Pericardium fibroblast (primary cell): ENCODE measurements at places on chromosomes 12 and 14. TPM values are rescaled to one million over a fixed set of nuclear protein-coding genes. Genes with fewer than 3 reads are reported as not detected.

Gene CEP170B
- 5.4 and 12.4 TPM in 2 replicates for total RNA-seq

Gene ALDH1L2
- total RNA-seq = 65.1 and 85.1 TPM in 2 replicates

Gene MANSC1
- total RNA-seq = 4.1 and 10.0 TPM in 2 replicates

Gene KRT71
- total RNA-seq = not detected in 2 replicates

Gene CPNE6
- total RNA-seq = not detected in 2 replicates

Gene CCER1
- not detected in 2 replicates for total RNA-seq

Gene ANKLE2
- 30.8 and 33.8 TPM in 2 replicates for total RNA-seq

Gene ADAM20
- total RNA-seq = 0.17 TPM in 1 of 2 replicates, not detected in the other

Gene C1R
- 586 and 850 TPM in 2 replicates for total RNA-seq

Gene CCND2
- total RNA-seq = 23.9 and 92.3 TPM in 2 replicates

Gene RTL1
- not detected in 2 replicates for total RNA-seq

Gene GLT1D1
- total RNA-seq = not detected in 2 replicates

Gene GLS2
- not detected in 2 replicates for total RNA-seq

Gene SPIC
- total RNA-seq = not detected in 2 replicates

Gene SLC25A47
- total RNA-seq = not detected in 2 replicates

Gene ZNF385A
- total RNA-seq = 1.9 and 5.6 TPM in 2 replicates

Gene PLEKHH1
- under 0.01 and 0.58 TPM in 2 replicates for total RNA-seq

Gene CIROP
- not detected in 2 replicates for total RNA-seq

Gene PZP
- not detected in 2 replicates for total RNA-seq

Gene CEP128
- 1.5 and 1.6 TPM in 2 replicates for total RNA-seq

Gene DLST
- 44.8 and 46.9 TPM in 2 replicates for total RNA-seq

Gene FAM90A1
- 0.09 and 0.93 TPM in 2 replicates for total RNA-seq

Gene MANSC4
- not detected in 2 replicates for total RNA-seq

Gene DNAI7
- total RNA-seq = not detected in 2 replicates

Gene RNASE3
- not detected in 2 replicates for total RNA-seq

Gene CLEC2B
- total RNA-seq = 4.0 and 11.4 TPM in 2 replicates

Gene ARHGEF25
- 10.4 and 10.8 TPM in 2 replicates for total RNA-seq

Gene FOXA1
- not detected in 2 replicates for total RNA-seq

Gene KICS2
- 5.8 and 6.4 TPM in 2 replicates for total RNA-seq

Gene LGALS3
- 396 and 695 TPM in 2 replicates for total RNA-seq

Gene CYP27B1
- total RNA-seq = 0.68 and 1.6 TPM in 2 replicates

Gene LAG3
- total RNA-seq = 0.43 TPM in 1 of 2 replicates, not detected in the other

Gene HOMEZ
- total RNA-seq = 5.7 and 12.3 TPM in 2 replicates

Gene RBP5
- 0.58 TPM in 1 of 2 replicates, not detected in the other for total RNA-seq

Gene TAS2R10
- 0.26 TPM in 1 of 2 replicates, not detected in the other for total RNA-seq

Gene FAR2
- 2.2 and 2.3 TPM in 2 replicates for total RNA-seq

Gene CLMN
- 0.35 and 2.6 TPM in 2 replicates for total RNA-seq

Gene OR11H12
- total RNA-seq = not detected in 2 replicates

Gene NID2
- total RNA-seq = 441 and 675 TPM in 2 replicates

Gene TSPAN8
- total RNA-seq = 3.4 TPM in 1 of 2 replicates, not detected in the other

Gene TMPRSS12
- not detected in 2 replicates for total RNA-seq

Gene ASB2
- not detected in 2 replicates for total RNA-seq

Gene SERPINA5
- total RNA-seq = 0.47 TPM in 1 of 2 replicates, not detected in the other

Gene KRT72
- total RNA-seq = not detected in 2 replicates
